ENCODE measurements at places on chromosomes 13 and 19.
A peak's percentile ranks its signal among the peaks of the same experiment; 100 is the strongest.

- no peak for DNase-seq
Observed at GRCh38 chr13:85654227-85654626, 145.0 kb downstream of the SLITRK6 start.

- DNase-seq: peak; percentile 2
Observed at GRCh38 chr13:28574617-28575142, 79.8 kb upstream of the FLT1 start.

- no peak for DNase-seq
Observed at GRCh38 chr13:96214824-96215445, 125.0 kb downstream of the HS6ST3 start.

- no peak for DNase-seq
Observed at GRCh38 chr13:95723438-95723837, 46.5 kb downstream of the DNAJC3 start.

DNA sequence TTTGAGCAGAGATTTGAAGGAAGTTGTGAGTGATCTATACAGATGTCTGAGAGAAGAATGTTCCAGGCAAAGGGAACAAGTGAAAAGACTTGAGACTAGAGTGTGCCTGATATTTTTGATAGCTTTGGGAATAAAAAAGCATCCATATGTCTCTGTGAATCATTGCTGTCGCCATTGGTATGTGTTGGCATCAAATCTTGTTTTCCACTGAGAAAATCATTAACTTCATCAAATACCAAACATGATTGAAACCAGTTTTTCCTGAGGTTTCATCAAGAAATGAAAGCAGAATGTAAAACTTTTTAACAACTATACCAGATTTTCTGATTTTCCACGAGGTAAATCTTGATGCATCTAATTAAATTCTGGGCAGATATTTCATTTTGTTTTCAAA, 862.6 kb downstream of the DIAPH3 start:
- no peak for DNase-seq

DNA sequence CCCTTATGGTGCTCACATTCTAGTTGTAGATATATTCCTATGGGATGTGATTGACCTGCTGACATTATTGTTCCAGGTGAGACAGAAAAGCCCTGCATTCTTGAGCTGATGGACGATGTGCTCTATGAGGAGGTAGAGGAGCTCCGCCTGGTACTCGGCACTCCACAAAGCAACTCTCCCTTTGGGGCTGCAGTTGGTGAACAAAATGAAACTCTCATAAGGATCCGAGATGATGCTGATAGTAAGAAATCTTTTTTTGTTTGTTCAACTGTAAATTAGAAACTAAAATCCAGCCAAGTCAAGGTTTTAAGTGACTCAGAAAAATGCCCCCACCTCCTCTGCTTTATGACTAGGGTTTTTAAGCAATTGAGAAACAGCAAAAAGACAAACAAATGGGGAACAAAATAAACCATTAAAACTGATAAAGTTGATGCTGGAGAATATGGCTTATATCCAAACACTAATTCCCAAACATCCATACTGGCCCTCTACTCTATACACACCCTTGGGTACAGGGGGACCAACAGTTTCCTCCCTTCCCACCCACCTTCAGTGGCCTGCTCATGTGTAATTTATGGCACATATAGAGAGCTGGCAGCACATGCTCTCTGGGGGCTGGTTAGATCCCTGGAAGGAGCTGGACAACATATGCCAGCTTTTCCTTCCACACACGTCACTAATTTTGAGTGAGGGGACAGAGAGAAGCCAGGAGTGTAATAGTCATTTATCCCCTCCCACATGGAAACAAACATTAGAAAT, 139.6 kb downstream of the STOML3 start:
- no peak for DNase-seq

- DNase-seq: no peak
Observed at GRCh38 chr19:51410950-51411748, 6.3 kb downstream of the SIGLEC10 start.

DNA sequence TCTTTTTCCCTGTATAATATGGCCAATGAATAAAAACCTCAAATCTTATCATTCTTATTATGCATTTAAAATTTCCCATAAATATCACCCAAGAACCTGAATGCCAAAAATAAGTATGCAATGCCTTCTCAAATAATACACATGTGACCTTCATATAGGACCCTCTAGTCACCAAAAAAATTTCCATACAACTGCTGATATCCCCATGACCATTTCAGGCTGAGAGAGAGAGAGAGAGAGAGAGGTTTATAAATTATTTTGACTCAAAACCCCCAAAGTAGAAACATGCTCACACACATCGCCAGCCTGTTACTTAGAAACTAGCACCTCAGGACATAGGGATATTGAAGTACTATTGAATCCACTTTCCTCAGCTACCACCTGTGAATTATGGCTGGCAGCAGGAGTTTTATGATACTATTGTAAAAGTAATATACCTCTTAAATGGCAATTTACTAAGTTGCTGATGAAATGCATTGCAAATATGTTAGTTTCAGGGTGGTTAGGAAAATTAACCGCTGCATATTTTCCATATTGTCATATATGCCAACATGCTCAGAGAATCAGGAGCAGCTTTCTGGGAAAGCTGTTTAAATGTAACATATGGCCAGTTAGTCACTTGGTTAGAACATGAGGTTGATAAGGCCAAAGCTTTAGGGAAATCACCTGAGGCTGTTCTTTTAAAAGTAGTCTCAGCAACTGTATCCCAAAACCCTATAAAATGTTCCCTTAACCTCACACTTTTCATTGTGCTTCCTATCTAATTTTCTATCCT, 230.8 kb downstream of the DCT start:
- no peak for DNase-seq

DNA sequence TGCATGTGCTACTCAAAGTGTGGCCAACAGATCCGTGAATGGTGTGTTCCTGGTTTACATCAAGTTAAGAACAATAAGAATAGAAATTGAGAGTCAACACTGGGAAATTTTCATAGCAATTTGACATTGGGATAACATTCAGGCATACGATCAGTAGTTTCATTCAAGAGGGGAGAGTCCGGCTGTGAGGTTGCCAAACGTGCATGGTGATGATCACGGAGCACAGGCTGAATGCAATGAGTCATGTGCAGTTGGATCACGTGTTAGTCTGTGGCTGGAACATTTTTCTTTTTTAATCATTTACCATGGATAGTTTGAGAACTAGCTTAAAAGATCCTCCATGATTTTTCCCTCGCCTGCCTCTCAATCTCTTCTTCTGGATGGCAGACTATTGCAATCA, 2.5 kb upstream of the DCT start:
- no peak for DNase-seq

DNA sequence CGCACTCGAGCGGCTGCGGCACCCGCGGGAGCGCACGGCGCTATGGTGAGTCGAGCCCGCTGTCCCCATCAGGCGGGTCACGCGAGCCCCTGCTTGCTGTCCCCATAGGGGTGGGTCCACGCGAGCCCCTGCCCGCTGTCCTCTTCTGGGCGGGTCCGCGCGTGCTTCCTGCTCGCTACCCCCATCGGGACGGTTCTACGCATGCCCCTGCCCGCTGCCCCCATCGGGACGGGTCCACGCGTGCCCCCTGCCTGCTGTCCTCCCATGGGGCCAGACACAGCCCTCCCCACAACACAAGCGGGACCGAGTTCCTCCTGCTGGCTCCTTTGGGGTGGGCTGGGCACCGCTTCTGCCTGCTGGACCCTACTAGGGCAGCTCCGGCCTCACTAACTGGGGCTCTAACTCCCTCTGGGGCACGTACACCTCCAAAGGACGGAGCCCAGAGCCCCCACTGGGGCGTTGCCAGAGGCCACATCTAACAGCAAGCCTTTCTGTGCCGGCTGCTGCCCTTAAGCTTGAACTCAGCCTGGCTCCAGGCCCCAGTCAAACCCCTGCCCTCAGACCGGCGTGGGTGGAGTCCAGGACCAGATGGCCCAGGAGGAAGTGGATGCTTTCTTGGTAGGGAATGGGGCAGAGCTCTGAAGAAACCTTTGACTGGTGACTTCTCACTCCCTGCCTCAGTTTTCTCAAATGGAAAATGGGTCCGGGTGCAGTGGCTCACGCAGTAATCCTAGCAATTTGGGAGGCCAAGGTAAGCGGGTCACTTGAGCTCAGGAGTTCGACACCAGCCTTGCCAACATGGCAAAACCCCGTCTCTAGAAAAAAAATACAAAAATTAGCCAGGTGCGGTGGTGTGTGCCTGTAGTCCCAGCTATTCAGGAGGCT, 722 bp downstream of the COLGALT1 start:
- DNase-seq: peak; percentile 47

DNA sequence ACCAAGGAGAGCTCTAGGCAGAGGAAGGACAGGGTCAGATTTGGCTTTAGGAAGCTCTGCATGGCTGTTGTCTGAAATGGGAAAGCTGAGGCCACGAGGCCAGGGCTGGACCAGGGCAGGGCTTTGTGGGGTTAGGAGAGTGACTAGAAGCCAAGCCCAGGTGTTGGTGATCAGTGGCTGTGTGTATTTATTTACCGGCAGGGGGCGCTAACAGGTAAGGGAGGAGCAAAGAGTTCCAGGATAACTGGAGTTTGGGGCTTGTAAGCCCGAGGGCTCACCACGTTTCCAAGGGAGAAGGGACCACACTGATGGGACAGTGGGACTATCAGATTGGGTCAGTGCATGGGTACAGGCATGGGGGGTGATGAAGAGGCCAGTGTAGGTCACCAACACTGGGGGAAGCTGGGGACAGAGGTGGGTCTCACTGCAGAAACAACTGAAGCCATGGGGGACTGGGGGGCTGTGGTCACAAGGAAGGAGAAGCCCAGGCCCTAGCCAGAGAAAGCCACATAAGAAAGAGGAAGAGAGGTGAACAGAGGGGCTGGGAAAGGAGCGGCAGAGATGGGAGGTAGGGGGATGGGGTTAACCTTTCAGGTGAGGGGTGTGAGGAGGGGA, 3.9 kb downstream of the TMEM147 start:
- peak; percentile 34 for DNase-seq

GRCh38 chr19:5339950-5340636, 519 bp downstream of the PTPRS start:
- no peak for DNase-seq

DNA sequence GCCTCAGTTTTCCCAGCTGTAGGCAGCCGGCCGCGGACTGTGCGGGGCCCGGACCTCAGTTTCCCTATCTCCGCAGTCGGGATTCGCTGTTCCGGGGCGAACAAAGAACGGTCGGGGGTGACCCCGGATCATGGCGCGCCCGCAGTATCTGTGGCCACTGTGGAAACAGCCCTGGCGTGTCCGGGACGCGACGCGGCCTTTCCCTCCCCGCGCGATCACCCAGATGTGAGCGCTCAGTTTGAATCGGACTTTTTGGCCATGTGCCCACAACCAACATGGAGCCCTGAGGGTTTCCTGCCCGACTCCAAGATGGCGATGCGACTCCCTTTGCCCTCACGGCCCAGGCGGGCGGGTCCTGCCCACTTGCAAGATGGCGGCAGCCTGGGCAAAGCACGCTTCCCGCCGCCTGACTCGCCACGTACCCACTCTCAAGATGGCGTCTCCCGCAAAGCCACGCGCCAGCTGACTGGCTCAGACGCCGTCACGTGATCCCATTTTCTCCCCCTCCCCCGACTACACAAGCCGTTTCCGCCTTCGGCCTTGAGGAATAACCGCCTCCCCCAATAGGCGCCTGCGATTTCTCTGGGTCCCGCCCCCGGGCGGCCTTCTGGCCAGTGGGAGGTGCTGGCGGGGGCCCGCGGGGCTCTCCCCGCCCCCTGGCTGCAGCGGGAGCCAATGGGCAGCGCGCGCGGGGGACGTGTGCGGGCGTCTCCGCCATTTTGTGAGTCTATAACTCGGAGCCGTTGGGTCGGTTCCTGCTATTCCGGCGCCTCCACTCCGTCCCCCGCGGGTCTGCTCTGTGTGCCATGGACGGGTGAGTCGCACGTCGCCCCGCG, at the start of gene PTBP1:
Gene PTBP1, plus strand, starts transcription at position 761 of the 836 bp plus-strand sequence. Its CDS starts 46 bp downstream, at position 807.
- peak; percentile 97 for DNase-seq

GRCh38 chr13:111625526-111626315, 305.3 kb downstream of the TEX29 start:
- no peak for DNase-seq

GRCh38 chr13:71632721-71633120, 234.3 kb downstream of the DACH1 start:
- DNase-seq: no peak

DNA sequence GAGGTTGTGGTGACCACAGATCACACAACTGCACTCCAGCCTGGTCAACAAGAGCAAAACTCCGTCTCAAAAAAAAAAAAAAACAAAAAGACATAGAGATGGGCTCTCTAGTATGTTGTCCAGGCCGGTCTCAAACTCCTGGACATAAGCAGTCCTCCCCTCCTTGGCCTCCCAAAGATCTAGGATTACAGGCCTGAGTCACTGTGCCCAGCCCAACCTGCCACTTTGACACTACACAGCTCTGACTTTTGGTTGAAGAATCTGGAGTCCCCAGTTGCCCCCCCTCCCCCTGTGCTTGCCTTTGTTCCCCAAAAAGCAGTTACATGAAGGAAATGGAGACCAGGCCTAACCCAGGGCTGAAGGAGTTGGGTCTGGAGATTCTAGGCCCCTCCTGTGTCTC, 12.9 kb downstream of the CARM1 start:
- DNase-seq: no peak

- no peak for DNase-seq
Observed at GRCh38 chr13:96851856-96852445, 142.3 kb downstream of the OXGR1 start.

DNA sequence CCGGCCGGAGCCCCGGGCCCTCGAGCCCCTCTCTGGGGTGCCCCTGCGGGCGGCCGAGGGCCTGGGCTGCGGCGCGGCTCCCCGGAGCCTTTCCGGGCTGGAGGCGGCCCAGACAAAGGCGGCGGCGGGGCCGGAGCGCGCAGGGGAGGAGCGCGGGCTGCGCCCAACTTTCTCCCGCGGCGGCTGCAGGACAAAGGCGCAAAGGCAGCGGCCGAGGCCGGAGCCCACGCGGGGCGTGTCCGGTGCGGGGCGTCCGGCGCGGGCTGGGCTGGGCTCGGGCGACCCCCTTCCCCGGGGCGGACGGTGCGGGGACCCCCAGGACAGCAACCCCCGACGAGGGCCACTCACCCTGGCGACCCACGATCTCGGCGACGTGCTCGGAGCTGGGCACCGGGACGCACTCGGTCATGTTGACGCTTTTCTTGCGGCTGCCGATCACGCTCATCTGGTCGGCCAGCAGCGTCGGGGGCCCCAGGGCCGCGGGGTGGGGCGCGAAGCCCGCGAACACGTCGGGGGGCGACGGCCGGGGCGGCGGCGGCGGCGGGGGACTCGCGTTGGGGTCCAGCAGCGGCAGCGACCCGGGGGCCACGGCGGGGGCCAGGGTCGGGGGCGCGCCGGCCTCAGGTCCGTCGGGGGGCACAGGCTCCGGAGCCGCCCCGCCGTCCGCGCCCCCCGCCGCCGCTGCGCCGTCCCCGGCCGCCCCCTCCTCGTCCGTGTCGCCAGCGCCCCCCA, 843 bp downstream of the MEX3D start:
- DNase-seq: no peak

- no peak for DNase-seq
Observed at GRCh38 chr13:77918391-77919245, at the start of gene EDNRB. Gene EDNRB (minus strand): TSS chr13:77918831. CDS start chr13:77918573, 258 bp downstream.

DNA sequence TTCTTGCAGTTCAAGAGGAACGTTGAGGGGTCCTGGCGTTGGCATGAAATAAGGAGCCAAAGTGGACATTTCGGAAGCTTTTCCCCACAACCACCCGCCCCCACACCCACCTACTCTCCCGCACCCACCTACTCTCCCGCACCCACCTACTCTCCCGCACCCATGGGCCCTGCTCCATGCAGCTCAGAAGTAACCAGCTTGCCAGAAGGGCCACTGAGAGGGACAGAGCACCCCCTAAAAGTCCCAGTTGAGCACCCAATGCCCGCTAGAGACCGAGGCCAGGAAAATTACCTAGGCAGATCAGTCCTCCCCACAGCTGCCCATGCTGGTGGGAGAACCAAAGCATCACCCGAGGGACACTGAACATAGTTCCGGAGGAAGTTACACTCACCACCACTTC, 11.8 kb downstream of the VSTM2B start:
- no peak for DNase-seq

All from stimulated activated CD4-positive, alpha-beta T cell treated with anti-CD3 and anti-CD28 coated beads, Interleukin-4, amount 100 ng/mL, for 4 hours (primary cell).